Putamen (tissue), 1 donor: ENCODE measurements at places on chromosomes 1 and 21.

DNA sequence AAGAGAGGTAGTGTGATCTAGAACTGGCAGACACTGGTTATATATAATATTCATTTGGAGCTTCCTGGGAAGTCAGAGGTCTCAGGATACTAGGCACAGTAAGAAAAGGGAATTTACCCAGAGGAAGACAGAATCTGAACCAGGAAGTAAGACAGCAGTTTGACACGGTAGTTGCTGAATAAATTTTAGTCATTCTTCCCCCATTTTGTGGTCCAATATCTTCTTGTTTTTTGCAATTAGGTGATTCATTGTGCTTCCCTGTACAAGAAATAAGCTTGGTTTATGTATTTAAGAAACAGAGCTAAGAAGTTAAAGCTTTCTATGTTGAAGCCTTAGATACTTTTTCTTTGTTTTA lies 1.3 kb downstream of the TMEM167B start:
- DNase-seq = no peak

- DNase-seq = no peak
Observed at GRCh38 chr1:156682166-156682890, 5.1 kb upstream of the NES start.

- DNase-seq = no peak
Observed at GRCh38 chr1:229815076-229815475, 189.0 kb downstream of the URB2 start.

- DNase-seq = no peak
Observed at GRCh38 chr1:81391125-81391828, 409.5 kb upstream of the ADGRL2 start.

- DNase-seq = no peak
Observed at GRCh38 chr1:167631936-167632614, 2.0 kb downstream of the RCSD1 start.

DNA sequence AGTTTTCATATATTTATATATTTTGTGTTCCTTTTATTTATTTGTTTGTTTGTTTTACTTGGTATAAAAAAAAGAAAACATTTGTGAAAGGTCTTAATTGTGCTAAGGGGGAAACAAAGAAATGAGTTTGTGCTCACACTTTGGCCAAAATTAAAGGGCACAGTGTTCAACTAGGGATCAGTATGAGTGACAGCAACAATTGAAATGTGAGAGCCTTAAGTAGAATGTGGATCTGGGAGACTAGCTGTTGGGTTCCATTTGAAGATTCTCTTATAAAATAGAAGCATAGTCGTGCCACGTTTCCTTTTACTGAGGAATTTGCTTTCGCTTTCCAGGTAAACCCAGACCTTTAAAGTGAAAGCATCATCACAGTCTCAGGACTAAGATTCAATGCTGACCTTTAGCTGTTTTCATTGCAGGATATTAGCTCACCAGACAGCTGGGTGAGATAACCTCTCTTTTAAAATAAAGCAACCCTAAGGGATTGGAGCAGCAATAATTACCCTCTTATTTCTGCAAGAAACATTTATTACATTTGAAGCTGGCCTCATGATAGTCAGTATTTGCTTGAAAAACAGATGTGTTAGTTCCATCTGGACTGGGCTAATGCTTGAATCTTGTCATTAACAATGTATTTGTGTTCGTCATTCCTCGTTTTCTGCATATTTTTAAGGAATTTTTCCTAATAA lies 37.1 kb upstream of the CD55 start:
- DNase-seq = no peak

DNA sequence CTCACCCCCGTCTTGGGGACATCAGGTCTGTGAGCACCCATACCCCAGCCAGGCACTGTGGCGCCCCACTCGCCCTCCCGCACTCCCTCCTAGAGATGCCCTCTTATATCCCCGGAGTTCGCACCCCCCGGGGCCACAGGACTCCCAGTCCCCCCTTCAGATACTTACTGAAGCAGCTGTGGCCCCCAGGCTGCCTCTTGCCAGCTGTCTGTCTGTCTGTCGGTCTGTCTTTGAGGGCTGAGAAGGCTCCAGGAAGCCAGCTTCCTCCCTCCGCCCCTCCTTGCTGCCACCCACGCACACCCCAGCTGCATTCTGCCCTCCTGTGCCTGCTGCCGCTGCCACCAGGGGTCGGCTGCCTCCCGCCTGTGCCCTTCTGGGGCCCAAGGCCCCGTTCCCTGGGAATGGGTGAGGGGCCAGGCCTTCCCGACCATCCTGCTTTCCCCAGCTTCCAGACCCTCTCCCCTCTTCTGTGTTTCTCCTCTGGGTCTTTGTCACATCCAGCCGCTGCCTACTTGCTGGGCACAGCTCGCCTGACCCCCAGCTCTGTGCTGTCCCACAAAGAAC lies at the start of gene PTPN7:
Gene PTPN7, minus strand, starts transcription at position 226 of the 564 bp plus-strand sequence. CDS start 1,200 bp downstream, outside the sequence.
- no peak for DNase-seq

GRCh38 chr1:100346387-100346786 lies 5.9 kb upstream of the CDC14A start:
- DNase-seq = no peak

DNA sequence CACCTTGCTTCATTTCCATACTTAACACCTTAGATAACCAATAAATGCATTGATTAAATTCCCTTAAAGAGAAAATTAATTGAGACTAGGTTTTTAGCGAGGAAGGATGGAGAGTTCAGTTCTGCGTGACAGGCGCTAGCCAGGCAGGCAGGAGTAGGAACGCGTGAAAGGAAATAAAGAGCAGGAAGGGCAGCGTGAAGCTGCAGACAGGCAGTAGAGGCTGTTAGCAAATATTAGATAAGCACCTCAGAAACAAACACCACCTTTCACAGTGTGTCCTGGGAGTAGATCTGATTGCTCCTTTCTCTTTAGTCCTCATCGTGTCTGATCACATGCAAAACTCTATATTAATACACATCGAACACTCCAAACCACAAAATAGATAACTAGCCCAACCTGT lies 282.7 kb upstream of the ADGRL2 start:
- DNase-seq = no peak

DNA sequence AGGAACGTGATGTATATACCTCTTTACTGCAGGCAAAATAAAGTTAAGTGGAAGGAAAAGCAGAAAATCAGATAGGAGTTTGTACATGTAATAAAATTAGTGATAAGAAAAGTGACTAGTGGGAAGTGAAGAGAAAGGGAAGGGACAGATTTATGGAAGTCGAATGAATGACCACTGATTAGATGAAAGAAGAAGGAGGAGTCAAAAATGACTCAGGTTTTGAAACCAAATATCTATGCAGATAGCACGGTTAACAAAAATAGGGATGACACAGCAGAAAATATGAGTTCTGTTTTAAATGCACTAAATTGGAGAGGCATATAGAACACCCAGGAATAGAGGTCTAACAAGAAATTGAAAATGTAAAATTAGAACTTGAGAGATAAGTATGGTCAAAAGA lies 128.0 kb downstream of the HMCN1 start:
- DNase-seq = no peak

GRCh38 chr1:50060279-50060678 lies 36.5 kb upstream of the AGBL4 start:
- DNase-seq = no peak

DNA sequence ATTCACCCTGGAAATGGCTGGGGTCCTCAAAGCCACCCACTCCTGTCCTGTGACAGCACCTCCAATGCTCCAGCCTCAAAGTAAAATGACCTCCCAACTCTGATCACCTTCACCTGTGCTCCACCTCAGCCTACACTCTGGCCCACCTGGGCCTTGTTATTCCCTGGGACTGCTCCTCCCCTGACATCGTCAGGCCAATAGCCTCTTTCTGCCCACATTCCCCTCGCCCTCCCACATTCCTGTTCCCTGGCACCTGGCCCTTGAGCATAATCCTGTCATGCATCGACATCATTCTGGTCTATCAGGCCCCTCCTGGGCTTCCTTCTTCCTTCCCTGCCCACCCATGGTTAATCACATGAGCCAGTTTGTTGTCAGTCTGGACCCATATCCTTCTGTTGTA lies 13.2 kb upstream of the BCAR3 start:
- DNase-seq = no peak

DNA sequence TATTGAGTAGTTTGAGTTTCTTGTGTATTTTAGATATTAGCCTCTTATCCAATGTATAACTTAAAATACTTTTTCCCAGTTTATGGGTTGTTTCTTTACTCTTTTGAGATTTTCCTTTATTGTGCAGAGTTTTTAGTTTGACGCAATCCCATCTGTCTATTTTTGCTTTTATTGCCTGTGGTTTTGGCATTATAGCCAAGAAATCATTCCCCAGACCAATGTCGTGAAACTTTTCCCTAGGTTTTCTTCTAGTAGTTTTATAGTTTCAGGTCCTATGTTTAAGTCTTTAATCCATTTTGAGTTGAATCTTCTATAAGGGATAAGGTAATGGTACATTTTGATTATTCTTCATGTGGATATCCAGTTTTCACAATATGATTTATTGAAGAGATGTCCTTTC lies 87.6 kb downstream of the LEPR start:
- DNase-seq = no peak

- DNase-seq = no peak
Observed at GRCh38 chr1:118325550-118326225, 140.7 kb upstream of the SPAG17 start.

- no peak for DNase-seq
Observed at GRCh38 chr1:173505391-173505790, 28.3 kb downstream of the PRDX6 start.

GRCh38 chr1:33721301-33721815 lies 142.5 kb upstream of the HMGB4 start:
- no peak for DNase-seq

GRCh38 chr21:42491328-42491727 lies 4.7 kb downstream of the RSPH1 start:
- DNase-seq = no peak

GRCh38 chr1:119008483-119009311 lies 20.6 kb upstream of the TBX15 start:
- peak; percentile 9 for DNase-seq

DNA sequence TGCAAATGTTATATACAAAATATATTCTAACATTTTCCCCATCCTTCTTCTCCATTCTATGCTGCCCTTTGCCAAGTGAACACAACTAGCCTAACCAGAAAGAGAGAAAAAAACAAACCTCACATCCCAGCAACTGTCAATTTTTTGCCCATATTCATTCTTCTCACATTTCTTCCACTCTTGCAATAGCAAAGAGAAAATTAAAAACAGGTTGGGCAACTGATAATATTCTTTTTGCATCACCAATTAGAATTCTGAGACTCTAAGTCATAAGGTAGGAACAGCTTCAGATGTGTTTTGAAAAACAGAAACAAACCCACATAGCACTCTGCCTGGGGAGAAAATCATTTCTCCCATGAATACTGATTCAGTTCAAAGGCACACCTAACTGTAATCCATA lies 25.2 kb upstream of the EXO1 start:
- DNase-seq = no peak

DNA sequence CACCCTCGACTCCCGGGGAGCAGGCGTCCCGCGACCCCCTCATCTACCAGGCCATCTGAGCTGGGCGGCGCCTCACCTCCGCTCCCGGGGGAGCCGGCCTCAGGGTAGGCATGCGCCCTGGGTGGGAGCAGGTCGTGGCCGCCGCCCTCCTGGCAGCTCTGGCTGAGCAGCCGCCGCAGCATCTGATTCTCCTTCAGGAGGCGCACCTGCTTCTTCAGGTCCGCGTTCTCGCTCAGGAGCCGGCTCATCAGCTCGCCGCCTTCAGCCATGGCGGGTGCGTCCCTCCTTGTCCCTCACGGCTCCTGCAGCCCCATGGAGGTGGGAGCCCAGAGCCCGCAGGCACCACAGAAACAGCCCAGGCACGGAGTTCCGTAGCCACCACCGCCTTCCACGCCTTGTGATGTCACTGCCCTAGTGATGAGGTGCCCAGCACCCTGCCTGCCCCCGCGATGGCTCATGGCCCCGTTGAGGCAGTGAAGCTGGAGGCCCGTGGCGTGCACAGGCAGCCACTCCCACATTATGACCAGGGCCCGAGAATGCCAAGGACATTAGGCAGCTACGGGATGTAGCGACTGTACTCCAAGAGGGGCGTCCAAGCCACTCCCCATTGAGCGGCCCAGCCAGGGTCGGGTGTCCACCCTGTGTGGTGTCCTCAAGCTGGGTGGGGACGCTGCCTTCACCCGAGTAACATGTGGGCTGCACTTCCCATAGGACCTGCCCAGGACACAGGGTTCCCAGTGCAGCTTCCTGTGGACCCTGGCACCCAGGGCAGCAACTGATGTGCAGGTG lies 1.5 kb downstream of the SPATC1L start:
- no peak for DNase-seq

- DNase-seq = peak; percentile 7
Observed at GRCh38 chr1:59013276-59013927, 229.6 kb upstream of the JUN start.

DNA sequence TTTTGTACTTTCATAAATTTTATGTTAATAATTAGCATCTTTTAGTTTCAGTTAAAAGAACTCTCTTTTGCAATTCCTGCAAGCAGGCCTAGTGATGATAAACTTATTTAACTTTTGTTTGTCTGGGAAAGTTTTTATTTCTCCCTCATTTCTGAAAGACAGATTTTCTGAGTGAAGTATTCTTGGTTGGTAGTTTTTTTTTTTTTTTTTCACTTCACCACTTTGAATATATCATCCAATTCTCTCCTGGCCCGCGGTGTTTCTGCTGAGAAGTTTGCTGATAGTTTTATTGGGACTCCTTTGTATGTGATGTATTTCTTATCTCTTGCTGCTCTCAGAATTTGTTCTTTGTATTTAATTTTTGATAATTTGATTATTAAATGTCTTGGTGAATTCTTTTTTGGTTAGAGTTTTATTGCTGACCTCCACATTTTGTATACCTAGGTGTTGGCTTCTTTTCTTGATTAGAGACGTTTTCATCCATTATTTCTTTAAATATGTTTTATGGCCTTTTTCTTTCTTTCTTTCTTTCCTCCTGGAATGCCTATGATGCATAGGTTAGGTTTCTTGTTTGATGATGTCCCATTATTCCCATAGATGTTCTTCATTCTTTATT lies 45.9 kb downstream of the BRINP2 start:
- DNase-seq = no peak

GRCh38 chr21:16522548-16522947 lies 792.8 kb downstream of the USP25 start:
- DNase-seq = no peak

- DNase-seq = no peak
Observed at GRCh38 chr1:199688133-199688676, 339.3 kb upstream of the NR5A2 start.

- no peak for DNase-seq
Observed at GRCh38 chr1:53147174-53147573, 4.7 kb upstream of the SLC1A7 start.

- no peak for DNase-seq
Observed at GRCh38 chr1:152760551-152761190, 2.8 kb downstream of the KPRP start.

DNA sequence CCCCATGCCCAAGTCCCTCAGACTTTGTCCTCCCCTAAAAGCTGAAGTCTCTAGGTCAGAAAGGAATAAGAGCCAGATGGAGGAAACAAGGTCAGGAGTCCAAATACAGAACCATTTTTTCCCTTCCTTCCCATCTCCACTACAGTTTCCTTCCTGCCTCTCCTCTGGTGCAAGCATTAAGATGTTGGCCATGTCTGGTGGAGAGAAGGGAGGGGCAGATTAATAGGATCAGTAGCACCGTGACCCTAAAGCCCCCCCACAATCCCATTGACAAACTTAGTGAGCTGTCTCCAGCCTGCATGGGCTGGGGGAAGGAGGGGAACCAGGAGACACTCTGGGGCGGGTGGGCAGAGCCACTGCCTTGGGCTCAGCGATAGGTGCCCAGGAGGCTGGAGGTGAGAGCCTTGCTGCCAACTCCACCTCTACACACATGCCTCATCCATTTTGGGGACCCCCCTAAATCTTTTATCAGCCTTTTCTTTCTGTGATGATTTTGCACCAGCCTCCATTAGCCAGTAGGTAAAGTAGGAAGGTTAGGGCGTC lies 59.8 kb downstream of the RHBG start:
- DNase-seq = no peak

- DNase-seq = no peak
Observed at GRCh38 chr1:234975941-234976860, 152.4 kb downstream of the TOMM20 start.
